ENCODE measurements at places on chromosomes 3 and 15.

DNA sequence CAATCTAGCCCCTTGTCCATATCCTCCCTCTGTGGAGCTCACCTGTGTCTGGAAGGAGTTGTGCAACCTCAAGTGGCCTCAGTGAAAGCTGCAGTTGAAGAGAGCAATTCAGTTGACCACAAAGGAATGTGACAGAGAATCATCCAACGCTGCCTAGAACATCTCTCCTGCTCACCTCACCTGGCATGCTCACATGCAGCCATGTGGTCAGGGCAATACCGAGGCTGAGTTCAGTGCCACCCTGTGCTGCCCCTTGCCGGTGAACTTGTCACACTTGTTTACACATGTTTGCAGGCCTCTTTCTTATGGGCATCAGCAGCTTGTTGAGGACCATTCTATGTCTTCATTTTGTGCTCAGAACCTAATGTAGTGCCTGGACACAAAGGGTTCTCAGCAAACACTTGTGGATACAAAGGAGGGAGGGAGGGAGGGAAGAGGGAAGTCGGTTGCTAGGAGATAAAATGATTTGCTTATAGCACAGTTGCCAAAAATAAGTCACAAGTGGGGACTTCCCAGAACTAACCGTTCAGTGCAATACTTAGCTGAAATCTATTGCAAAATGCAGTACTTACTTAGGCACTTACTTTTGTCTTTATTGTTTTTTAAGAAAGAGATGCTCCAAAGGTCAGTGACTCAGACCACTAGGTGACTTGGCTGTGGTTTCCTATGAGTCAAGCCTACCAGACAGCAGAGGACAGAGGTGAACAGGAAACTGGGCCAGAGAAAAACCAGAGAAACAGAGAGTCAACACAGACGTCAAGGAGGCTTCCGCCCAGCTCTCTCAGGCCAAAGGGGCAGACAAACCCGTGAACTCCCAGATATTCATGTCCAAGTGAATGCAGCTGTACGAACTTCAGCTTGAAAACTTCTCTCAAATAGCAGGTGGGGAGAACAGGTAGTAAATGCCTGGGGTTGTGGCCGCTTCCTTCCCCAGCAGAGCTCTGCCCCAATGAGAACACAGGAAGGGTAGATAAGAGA, 227.8 kb upstream of the CTNNB1 start:
- peak; percentile 80 for DNase-seq

GRCh38 chr15:89848970-89849292, 34.3 kb upstream of the ANPEP start:
- no peak for DNase-seq

GRCh38 chr15:61216519-61216918, 12.6 kb downstream of the RORA start:
- no peak for DNase-seq

DNA sequence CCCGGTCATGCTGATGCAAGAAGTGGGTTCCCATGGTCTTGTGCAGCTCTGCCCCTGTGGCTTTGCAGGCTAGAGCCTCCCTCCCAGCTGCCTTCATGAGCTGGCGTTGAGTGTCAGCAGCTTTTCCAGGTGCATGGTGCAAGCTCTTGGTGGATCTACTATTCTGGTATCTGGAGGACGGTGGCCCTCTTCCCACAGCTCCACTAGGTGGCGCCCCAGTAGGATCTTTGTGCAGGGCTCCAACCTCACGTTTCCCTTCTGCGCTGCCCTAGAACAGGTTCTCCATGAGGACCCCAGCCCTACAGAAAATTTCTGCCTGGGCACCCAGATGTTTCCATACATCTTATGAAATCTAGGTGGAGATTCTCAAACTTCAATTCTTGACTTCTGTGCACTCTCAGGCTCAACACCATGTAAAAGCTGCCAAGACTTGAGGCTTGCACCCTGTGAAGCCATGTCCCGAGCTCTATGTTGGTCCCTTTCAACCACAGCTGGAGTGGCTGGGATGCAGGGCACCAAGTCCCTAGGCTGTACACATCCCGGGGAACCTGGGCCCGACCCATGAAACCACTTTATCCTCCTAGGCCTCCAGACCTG, 238.4 kb upstream of the MDFIC2 start:
- peak; percentile 59 for DNase-seq

DNA sequence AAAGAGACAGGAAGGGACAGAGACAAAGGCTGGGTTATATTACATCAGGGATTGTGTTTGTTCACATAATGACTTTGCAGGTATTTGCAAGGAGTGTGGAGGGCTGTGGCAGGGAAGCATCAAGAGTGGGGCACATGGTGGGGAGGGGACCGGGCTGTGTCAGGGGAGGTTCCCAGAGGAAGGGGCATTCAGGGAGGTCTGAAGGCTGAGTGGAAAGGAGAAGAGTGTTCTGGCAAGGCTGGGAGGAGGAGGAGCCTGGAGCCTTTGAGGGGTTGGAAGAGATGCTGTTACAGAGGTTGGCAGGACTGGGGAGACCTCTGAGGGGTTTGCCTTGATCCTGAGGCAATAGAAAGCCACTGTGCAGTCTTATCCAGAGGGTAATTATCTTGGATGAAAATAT, 49.4 kb downstream of the EXOG start:
- DNase-seq, result no peak

- no peak for DNase-seq
These were observed 57.2 kb downstream of the EFCAB12 start for GRCh38 chr3:129371041-129371826.

GRCh38 chr3:14925729-14926591, 21.4 kb upstream of the NR2C2 start:
- DNase-seq, result peak; percentile 10

GRCh38 chr3:16468002-16468335, 45.5 kb downstream of the RFTN1 start:
- DNase-seq, result no peak

- no peak for DNase-seq
These were observed 35.9 kb downstream of the UNC13C start for GRCh38 chr15:54014067-54014655.

DNA sequence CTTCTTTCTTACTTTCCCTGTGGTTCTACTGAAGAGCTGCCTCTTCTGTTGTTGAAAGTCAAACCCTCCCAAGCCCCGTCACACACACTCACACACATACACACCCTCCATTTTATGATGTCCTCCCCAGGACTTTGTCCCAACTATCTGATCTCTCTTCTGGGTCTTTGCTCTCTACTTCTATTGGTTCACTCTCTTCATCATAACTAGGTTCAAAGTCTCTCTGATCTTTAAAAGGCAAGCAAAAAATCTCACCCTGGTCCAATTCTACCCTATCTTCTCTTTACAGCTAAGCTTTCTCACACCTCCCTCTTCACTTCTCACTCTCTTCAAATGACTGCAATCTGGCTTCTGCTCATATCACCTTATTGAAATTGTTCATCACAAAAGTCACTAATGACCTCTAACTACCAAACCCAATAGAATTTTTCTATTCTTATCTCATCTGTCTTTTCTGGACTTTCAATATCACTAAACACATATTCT, 34.8 kb downstream of the LRRFIP2 start:
- DNase-seq, result no peak

DNA sequence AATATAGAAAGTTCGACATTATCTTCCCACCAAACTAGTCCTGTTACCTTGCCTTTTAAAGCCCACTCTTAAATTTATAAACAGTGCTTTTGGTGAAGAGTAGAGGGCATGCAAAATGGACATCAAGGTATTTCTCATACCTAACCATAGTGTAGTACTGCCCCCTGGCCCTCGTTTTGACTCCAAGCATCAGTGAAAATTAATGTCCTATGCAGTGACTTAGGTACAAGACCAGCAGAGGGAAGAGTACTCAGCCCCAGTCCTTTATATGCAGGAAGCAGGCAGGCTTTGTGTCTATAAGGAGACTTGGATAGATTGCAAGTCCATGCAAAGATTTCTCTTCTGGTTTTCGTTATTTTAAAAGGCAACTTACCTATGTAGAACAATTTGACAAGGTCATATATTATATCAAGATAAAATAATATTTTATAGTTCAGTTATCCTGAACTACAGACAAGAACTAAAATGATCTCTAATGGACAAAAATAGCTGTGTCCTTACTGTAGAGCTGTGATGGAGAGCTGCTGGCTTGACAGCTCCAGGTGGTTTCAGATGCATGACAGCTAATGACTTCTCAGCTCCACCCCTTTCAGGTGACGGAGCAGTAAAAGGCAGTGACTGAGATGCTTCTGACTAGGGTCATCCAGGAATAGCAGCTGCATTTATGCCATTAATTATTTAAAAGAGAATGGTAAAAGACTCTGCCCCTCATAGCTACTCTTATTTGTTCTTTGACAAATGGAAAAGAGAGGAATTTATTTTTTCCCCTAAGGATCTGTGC, 646.1 kb downstream of the SQOR start:
- DNase-seq, result no peak

- DNase-seq, result no peak
These were observed 27.6 kb downstream of the RUBCN start for GRCh38 chr3:197709135-197709534.

DNA sequence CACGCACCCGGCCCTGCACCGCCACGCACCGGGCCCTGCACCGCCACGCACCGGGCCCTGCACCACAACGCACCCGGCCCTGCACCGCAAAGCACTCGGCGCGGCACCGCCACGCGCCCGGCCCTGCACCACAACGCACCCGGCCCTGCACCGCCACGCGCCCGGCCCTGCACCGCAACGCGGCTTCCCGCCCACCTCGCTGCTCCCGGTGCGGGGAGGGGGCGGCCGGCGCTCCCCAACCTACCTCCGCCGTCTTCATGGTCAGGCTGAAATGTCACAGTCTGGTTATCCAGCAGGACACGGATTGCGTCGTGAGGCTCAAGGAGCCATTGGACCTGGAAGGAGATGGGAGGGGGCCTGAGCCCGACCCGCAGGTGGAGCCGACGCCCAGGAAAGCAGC, 41.8 kb downstream of the MUC20 start:
- no peak for DNase-seq

- no peak for DNase-seq
These were observed 24.0 kb upstream of the HGD start for GRCh38 chr3:120705884-120706582.

DNA sequence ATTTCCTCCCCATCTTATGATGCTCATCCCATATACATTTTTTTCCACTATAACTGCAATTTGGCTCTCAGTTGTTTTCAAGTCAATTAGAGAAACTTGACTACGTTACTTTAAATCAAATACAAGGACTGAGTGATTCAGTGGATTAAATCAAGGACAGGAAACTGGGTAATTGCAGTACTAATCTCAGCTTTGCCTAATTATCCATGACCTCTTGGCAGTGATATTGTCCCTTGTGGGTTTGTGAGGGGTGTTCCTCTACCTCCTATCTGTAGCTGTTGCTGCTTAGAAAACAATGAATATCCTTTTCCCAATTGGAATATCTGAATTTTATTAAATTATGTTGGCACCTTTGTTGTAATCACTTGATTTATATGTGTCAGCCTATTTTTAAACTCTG, 79.4 kb downstream of the ZPLD1 start:
- DNase-seq, result no peak

GRCh38 chr3:38835939-38836338, 19.9 kb upstream of the SCN10A start:
- no peak for DNase-seq

GRCh38 chr3:184741259-184741556, 29.3 kb upstream of the MAGEF1 start:
- no peak for DNase-seq

DNA sequence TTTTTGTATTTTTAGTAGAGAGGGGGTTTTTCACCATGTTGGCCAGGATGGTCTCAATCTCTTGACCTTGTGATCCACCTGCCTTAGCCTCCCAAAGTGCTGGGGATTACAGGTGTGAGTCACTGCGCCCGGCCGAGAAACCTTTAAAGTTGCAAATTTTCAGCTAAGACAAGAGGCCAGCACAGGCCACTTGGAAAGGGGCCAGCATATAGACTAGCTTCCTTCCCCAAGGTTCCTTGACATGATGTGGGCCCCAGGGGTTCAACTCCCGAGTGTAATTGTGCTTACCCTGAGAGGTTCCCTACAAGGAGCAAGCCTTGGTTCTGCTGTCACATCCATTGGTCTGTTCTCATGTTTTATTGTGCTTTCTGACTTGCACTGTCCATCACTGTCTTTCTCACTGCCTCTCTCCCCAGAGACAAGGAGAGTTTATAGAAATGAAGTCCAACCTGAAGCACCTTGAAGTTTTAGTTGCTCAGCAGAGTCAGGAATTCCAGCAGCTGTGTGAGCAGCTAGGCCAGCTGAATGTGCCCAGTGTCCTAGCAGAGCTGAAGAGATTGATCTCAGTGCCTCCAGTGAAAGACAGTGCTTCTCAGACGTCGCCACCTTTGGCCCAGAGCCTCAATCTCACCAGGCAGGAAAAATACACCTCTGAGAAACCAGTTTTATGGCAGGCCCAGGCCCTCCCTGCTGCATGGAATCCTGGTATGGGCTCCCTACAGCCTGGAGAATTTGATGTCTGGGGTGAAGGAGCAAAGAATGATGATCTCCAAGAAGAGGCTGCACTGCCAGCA, 21.1 kb downstream of the C3orf62 start:
- DNase-seq, result no peak

- DNase-seq, result no peak
These were observed 50.9 kb upstream of the KPNA4 start for GRCh38 chr3:160616311-160616710.

- no peak for DNase-seq
These were observed 65.7 kb downstream of the CDIN1 start for GRCh38 chr15:36645106-36645505.

- no peak for DNase-seq
These were observed 687.2 kb downstream of the TBL1XR1 start for GRCh38 chr3:176510097-176510496.

DNA sequence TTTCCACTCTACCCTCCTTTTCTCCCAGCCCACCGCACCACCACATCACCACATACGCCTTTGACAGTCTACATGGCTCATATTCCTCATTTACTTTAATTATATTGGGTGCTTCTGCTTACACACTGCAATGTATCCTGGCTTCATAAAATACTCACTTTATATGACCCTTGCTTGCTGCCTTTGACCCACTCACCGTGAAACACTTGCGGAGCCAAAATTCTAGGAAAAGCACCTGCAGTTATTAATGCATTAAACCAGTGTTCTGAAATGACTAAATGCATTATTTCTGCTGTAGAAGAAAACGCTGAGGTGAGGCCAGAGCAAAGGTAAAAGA, 217.5 kb upstream of the ICE2 start:
- DNase-seq, result no peak

GRCh38 chr3:143450632-143451031, 331.1 kb downstream of the CHST2 start:
- no peak for DNase-seq

DNA sequence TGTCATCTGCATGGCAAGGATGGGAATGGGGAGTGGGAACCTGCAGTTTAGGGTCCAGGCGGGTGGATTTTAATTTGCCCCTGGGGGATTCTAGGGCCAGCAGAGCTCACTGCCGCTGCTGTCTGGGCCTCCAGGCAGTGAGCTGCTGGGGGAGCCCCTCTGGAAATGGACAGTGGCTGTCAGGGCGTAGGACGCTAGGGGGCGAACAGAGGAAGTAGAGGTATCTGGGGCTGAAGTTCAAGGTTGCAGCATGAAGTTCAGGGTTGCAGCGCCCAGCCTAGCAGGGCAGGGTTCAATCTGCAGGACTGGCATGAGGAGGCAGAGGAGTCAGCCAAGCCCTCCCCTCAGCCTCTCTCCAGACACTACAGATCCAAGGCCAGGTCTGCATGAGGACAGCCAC, 49.5 kb downstream of the APBA2 start:
- DNase-seq, result no peak

GRCh38 chr3:100033903-100034471, 80.3 kb downstream of the FILIP1L start:
- no peak for DNase-seq
